ENCODE measurements at places on chromosomes 7 and 10. TPM values are rescaled to one million over a fixed set of nuclear protein-coding genes. Genes with fewer than 3 reads are reported as not detected.

DNA sequence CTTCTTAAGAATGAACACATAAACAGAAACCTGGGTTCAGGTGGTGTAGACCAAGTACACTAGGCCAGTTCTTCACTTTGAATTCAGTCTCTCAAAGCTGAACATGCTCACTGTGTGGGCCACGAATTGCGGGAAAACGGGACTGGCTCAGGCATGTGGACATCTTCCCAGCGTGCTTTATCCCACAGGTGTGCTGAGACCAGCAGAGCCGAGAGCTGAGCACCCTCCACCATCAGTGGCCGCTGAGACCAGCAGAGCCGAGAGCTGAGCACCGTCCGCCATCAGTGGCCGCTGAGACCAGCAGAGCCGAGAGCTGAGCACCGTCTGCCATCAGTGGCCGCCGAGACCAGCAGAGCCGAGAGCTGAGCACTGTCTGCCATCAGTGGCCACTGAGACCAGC is 265.4 kb downstream of the DNAJB6 start:
- H3K4me1 ChIP-seq, result no peaks in the 10 kb centered on the region
- no peak overlapping the region for H3K4me3 ChIP-seq
- no peak overlapping the region for H3K27ac ChIP-seq
- DNase-seq, result no peak
- H3K27me3 ChIP-seq, result no peaks in the 10 kb centered on the region
- no peaks in the 10 kb centered on the region for H3K36me3 ChIP-seq

- H3K27ac ChIP-seq, result no peak overlapping the region
- no peaks in the 10 kb centered on the region for H3K36me3 ChIP-seq
- H3K4me1 ChIP-seq, result no peaks in the 10 kb centered on the region
- H3K4me3 ChIP-seq, result no peak overlapping the region
- no peak for DNase-seq
Measured at GRCh38 chr10:72906446-72906845, 12.9 kb downstream of the OIT3 start.

GRCh38 chr7:46032353-46032752 is 111.3 kb upstream of the IGFBP3 start:
- H3K4me3 ChIP-seq, result no peak overlapping the region
- DNase-seq, result no peak
- H3K27me3 ChIP-seq, result no peaks in the 10 kb centered on the region
- no peak overlapping the region for H3K27ac ChIP-seq

DNA sequence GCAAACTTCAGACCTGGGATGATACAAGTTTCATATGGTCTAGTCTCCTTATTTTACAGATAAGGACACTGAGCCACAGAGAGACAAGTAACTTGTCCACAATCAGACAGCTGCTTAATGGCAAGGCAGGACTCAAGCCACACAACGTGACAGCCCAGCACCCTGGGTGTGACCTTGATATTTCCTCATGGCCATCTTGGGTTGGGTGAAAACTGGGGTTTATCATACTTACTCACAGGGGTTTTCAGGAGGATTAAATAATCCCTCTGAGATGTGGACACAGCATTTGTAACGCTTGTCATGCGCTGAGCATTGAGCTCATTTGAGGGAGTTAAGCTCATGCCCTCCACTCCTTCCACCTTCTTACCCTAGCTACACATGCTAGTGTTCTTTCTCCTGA is 58.0 kb downstream of the ABLIM1 start:
- H3K36me3 ChIP-seq, result no peaks in the 10 kb centered on the region
- no peak for DNase-seq
- H3K27ac ChIP-seq, result no peak overlapping the region
- H3K4me1 ChIP-seq, result no peaks in the 10 kb centered on the region
- no peaks in the 10 kb centered on the region for H3K27me3 ChIP-seq
- no peak overlapping the region for H3K4me3 ChIP-seq

DNA sequence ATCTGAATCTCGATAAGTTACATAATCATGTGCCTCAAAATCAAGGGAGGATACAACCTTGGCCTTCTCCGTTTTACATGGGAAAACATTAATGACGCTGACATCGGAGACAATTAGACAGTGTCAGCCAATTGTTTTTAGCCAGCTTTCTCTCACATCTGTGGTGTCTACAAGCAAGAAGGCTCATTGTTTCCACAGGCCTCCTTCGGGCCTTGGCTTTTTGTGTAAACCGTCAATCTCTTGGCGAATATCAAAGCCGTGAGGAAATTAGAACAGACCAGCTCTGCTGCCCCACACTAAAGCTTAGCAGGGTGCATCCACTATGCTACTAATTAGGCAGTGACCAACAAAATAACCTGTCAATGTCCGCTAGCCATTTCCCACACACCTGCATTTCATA is 43.2 kb downstream of the VAX1 start:
- no peak overlapping the region for H3K4me3 ChIP-seq
- H3K36me3 ChIP-seq, result no peaks in the 10 kb centered on the region
- no peaks in the 10 kb centered on the region for H3K27me3 ChIP-seq
- H3K27ac ChIP-seq, result no peak overlapping the region

DNA sequence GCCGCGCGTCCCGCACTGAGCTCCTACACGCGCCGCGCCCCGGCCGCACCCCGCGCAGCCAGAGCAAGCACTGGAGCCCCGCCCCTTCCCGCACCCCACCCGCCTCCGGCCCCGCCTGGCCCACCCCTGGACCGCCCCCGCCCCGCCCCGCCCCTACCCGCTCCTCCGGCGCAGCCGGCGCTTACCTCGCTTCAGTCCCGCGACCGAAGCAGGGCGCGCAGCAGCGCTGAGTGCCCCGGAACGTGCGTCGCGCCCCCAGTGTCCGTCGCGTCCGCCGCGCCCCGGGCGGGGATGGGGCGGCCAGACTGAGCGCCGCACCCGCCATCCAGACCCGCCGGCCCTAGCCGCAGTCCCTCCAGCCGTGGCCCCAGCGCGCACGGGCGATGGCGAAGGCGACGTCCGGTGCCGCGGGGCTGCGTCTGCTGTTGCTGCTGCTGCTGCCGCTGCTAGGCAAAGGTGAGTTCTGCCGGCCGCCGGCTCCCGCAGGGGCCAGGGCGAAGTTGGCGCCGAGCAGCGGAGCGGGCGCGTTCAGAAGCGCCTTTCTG is at the start of gene RET:
Gene RET, plus strand, starts transcription at position 194 of the 545 bp plus-strand sequence. Its CDS starts 190 bp downstream, at position 384.
- no peak within 1 kb of the TSS for H3K27ac ChIP-seq
- no peaks in the 10 kb centered on the region for H3K4me1 ChIP-seq
- H3K36me3 ChIP-seq, result no peaks in the 10 kb centered on the region
- DNase-seq, result no peak
- H3K4me3 ChIP-seq, result no peak within 1 kb of the TSS

TMEM130 gene
- not detected for total RNA-seq

LRRD1 gene
- not detected for total RNA-seq

SPDYE3 gene
- total RNA-seq, result not detected

UNC5B gene
- total RNA-seq, result 0.13 TPM

ETV1 gene
- 0.31 TPM for total RNA-seq

ACSM6 gene
- total RNA-seq, result not detected
